ENCODE measurements at places on chromosomes 16 and 17.

DNA sequence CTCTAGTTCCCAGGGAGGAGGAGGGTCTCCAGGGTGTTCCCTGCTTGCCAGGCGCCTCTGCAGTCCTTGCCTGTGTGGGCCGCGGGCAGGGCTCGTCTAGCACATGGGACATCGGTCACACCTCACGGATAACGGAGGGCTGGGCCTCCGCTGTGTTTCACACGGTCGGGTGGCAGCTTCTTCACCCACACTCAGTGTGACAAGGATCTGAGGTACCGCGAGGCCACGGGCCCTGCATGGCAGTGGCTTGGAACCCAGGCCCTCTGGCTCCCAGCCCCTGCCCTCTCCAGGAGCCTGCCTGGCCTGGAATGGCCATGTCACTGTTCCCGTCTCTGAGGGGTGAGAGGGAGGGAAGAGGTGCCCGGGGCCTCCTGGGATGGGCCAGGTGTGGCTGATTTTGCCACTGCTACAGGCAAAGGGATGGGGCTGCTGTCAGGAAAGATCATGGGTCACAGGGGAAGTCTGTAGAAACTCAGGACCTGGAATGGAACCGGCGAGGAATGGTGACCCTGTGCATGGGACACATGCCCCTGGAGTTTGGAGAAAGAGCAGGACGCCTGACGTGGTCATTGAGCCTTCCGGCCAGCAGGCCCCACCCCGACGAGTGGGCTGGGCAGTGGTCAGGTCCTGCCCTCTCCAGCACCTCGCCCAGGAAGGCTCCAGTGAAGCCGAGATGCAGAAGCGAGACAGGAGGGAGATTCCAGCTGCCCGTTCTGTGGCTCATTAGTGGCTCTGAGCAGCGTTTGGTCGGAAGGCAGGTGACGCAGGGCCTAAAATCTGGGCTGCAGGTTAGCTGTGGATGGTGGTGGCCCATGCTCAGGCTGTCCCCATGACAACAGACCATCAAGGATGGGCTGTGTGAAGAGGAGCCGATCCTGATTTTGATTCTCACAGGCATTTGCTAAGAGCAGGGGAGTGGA lies 76.5 kb upstream of the GSE1 start:
- no peak for DNase-seq

DNA sequence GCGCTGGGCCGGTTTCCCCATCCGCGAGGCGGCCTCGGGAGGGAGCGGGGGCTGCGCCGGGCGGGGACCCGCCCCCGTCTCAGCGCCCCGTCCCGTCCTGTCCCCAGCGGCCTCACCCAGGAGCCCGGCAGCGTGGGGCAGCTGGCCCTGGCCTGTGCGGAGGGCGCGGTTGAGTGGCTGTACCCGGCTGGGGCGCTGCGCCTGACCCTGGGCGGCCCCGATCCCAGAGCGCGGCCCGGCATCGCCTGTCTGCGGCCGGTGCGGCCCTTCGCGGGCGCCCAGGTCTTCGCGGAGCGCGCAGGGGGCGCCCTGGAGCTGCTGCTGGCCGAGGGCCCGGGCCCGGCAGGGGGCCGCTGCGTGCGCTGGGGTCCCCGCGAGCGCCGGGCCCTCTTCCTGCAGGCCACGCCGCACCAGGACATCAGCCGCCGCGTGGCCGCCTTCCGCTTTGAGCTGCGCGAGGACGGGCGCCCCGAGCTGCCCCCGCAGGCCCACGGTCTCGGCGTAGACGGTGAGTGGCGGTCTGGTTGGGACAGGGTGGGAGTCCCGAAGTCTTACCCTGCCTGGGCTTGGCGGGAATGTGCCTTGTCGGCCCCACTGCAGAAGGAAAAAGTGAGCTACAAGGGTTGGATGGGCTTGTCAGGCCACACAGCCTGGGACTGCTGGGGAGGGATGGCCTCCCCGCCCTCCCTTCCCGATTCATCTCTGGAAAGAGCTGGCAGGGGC lies 720 bp downstream of the METRN start:
- DNase-seq, result no peak

- DNase-seq, result no peak
Measured at GRCh38 chr16:4208341-4208751, 33.5 kb downstream of the SRL start.

- no peak for DNase-seq
Measured at GRCh38 chr16:89067677-89068443, 25.8 kb upstream of the ACSF3 start.

DNA sequence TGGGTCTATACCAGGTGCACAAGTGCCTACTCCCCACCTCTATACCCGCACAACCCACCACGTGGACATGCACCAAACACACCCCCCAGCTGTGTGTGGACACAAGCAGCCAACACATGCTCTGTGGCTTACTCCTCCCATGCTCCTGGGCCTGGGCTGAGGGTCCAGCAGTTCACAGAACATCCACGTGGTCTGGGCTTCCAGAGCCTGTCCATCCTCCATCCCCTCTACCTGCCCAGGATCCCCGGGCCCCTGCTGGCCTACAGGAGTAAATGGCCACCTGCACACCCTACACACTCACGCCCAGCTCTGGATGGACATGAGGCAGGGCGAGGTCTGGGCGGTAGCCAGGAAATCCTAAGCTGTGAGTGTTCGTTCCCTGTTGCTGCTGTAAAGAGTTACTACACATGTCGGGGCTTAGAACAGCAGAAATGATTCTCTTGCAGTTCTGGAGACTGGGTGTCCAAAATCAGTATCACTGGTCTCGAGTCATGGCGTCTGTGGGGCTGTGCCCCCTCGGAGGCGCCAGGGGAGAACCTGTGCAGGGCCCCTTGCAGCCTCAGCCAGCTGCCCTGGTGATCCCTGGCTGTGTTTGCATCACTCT lies 15.0 kb upstream of the RAI1 start:
- DNase-seq, result no peak

DNA sequence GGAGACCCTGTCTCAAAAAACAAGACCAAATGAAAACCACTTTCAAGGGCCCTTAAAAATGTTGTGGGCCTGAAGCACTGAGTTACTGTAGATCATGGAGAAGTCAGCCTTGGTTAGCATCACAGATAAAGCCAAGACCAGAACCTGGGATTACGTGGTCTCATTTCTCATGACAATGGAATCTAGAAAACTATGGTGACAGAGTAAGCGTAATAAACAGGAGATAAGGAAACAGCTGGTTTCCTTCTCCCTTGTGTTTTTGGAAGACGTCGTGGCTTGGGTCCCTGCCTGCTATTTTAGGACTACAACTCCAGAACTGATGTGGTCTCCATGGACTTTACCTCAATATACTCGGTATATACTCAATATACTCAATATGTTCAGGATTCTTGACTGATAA lies 180.7 kb upstream of the ZFHX3 start:
- DNase-seq, result no peak

- DNase-seq, result peak; percentile 38
Measured at GRCh38 chr17:57603978-57604377, 141.1 kb downstream of the CCDC182 start.

- no peak for DNase-seq
Measured at GRCh38 chr17:37643869-37644268, 623 bp upstream of the DDX52 start.

DNA sequence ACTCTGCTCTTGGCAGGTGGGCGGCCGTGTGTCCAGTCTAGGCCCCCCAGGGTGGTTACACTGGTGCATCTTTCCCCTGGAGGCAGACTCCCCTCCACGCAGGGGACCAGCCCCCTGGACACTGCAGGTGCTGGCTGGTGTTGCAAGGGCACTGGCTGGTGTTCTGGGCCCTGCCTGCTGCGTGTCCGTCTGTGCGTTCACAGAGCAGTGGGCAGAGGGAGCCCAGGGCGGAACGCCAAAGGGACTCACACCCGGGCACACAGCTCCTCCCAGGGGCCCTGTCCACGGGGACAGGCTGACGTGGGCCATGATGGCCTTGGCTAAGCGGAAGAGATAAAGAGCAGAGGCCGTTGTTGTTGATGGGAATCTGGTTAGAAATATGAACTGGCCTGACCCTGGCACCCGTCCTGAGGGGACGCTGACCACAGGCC lies 27.3 kb downstream of the ACSF3 start:
- DNase-seq, result no peak

GRCh38 chr17:36133602-36134236 lies 30.1 kb downstream of the CCL4 start:
- no peak for DNase-seq

DNA sequence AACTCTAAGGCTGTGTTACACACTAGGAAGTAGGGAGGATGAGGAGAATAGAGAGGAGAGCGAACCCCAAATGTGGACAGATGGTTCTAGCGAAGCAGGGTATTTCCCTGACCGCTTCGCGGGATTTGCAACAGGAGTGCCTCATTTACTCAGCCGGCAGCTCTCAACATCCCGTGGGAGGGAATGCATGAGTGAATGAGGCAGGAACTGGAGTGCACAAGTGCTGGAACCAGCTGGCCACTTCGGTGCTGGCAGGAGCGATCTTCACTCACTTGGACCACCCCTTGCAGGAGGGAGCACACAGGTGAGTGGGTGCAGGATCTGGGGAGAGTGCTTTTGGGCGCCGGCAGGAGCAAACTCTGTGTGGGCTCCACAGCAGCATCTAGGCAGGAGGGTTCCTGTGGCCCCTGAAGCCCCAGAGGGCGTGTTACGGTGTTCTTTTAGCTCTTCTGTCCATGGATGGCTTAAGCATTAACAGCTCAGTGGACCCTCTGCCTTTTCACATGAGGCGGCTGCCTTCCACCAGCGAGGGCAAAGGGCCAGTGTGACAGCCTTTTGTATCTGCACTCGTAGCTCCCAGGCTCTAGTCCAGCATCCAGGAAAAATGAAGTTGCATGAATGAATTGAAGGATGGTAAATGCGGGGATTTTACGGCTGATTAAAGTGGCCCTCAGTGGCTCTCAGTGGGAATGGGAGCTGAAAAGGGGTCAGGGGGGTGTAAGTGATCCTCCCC lies 17.4 kb upstream of the ZNHIT3 start:
- no peak for DNase-seq

DNA sequence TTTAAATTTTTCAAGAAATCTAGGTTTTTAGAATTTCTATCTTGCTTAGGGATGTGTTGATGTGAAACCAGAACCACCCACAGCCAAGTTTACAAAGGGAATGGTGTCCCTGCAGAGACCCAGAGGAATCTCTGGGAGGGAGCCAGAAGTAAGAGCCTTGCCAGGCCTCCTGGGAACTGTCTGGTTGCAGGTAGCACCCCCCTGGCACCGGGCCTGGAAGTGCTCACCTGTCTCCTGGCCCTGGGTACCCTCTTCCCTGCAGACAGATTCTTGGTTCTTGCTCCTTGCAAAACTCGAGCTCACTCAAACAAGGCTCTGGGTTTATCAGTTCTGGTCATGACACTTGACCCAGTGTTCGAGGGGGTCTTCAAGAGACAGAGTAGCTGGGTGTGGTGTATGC lies 24.6 kb upstream of the ZFP90 start:
- DNase-seq, result no peak

GRCh38 chr16:48113471-48113870 lies 42.3 kb downstream of the ABCC12 start:
- no peak for DNase-seq

- no peak for DNase-seq
Measured at GRCh38 chr16:24562811-24563210, 23.4 kb downstream of the RBBP6 start.

DNA sequence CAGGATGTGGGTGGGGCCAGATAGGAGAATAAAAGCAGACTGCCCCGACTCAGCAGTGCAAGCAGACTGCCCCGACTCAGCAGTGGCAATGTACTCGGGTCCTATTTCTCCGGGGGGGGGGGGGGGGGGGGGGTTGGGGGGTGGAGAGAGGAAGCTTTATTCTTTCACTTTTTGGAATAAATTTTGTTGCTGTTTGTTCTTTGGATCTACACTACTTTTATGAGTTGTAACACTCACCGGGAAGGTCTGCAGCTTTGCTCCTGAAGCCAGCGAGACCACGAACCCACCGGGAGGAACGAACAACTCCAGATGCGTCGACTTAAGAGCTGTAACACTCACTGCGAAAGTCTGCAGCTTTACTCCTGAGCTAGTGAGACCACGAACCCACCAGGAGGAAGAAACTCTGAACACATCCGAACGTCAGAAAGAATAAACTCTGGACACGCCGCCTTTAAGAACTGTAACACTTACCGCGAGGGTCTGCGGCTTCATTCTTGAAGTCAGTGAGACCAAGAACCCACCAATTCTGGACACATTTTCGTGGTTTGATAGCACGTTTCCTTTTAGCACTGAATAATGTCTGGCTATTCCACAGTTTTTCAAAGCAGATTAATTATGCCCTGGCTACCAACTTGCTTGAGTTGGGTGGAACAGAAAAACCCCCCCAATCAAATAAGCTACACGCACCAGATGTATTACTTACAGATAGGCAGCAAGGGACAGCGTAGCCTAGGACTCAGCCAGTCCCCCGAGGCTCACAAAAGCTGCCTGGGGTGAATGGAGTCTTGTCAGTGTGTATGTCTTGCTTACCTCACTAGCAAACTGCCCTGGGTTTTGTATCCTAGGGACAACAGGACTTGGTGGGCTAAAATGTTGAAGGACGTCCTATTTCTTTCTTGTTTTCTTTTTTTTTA lies 11.9 kb downstream of the FZD2 start:
- no peak for DNase-seq

DNA sequence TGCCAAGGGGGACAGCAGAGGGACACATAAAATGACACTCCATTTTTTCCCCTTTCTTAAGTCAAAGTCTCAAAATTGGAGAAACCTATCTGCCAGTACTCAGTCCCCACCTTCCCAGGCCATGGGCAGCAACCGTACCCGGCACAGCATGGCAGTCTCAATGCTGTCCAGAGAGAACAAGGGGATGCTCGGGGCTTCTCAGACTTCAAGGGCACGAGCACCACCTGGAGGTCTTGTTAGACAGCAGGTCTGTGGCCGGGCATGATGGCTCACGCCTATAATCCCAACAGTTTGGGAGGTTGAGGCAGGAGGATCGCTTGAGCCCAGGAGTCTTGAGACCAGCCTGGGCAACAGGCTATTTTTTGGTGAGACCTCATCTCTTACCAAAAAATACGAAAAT lies 3.2 kb downstream of the DNAH17 start:
- DNase-seq, result no peak

GRCh38 chr17:1852327-1852726 lies 22.5 kb downstream of the RPA1 start:
- no peak for DNase-seq

- DNase-seq, result no peak
Measured at GRCh38 chr17:75970626-75971025, 8.3 kb downstream of the ACOX1 start.

DNA sequence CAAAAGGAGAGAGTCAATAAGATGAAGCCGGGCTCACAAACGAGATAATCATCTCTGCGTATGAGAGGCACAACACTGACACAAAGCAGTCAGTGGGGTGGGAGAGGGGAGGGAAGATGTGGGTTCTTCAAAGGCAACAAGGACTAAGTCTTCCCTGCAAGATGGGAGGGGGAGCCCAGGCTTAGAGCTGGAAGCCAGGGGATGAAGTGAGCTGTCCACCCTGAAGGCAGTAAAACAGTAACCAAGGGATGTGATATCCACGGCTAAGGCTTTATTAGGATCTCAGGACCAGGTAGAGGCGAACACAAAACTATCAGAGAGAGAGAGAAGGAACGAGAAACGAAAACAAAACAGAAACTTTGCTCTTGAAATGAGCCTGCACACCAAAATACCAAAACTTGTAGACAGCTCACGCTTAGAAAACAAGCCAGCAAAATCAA lies 115.9 kb downstream of the DYNLRB2 start:
- no peak for DNase-seq

GRCh38 chr16:30569746-30570635 lies 1.5 kb downstream of the ZNF688 start:
- DNase-seq, result no peak

- DNase-seq, result no peak
Measured at GRCh38 chr16:64370112-64370511, 751.8 kb downstream of the CDH11 start.
